ENCODE measurements at places on chromosomes 1 and 21. TPM values are rescaled to one million over a fixed set of nuclear protein-coding genes. Genes with fewer than 3 reads are reported as not detected.

- no peaks in the 10 kb centered on the region for H3K4me1 ChIP-seq
- H3K27me3 ChIP-seq: no peaks in the 10 kb centered on the region
- H3K36me3 ChIP-seq: no peaks in the 10 kb centered on the region
These were observed 151.2 kb upstream of the TNR start for GRCh38 chr1:175894581-175894980.

DNA sequence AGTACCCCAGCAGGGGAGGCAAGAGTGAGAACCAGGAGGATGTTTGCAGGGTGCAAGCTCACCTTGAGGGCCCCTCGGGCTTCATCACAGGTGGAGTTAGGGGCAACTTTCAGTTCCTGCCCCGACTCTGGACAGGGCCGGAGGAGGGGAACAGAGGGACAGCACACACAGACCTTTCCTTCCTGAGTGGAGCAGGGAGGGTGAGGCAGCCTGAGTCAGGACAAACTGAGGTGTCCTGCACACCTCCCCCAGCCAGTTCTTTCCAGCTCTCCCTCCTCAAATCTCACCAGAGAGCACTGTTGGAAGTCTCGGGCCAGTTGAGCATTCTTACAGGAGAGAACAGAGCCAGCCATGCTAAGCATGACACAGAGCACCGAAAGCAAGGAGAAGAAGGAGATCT lies 1.5 kb downstream of the ENTREP3 start:
- H3K4me3 ChIP-seq: no peak overlapping the region
- no peaks in the 10 kb centered on the region for H3K27me3 ChIP-seq
- H3K36me3 ChIP-seq: peaks cover 2% of the 10 kb centered on the region
- no peak overlapping the region for H3K27ac ChIP-seq
- no peak for DNase-seq

- no peaks in the 10 kb centered on the region for H3K36me3 ChIP-seq
- H3K27me3 ChIP-seq: no peaks in the 10 kb centered on the region
- H3K4me1 ChIP-seq: no peaks in the 10 kb centered on the region
- peak; percentile 93 for DNase-seq
These were observed 26.2 kb upstream of the EPHA2 start for GRCh38 chr1:16181887-16182719.

DNA sequence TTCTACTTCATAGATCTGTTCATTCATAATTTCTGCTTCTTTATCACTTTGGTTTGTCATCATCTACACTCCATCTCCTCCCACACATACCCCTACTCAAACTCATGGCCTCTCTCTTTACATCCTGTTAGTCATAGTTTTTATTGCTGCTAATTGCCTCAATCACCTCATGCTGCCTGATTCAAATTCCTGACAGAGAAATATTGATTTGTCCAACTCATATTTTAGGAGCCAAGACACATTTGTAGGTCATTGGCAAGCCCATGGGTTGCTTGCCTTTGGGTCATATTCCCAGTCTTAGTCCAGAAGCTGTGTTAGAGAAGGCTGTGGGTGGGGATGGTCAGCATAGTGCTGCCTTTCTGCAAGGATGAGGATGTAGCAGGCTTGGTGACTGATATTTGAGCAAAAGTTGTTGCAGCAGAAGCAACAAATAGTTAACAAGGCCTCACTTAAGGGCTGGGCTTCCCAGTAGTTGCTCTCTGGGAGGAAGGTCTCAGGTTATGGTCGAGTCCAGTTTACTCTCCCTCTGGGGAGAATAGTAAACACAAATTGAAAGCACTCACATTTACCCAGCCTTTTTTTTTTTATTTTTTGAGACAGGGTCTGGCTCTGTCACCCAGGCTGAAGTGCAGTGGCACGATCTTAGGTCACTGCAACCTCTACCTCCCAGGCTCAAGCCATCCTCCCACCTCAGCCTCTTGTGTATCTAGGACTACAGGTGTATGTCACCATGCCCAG lies 22.4 kb upstream of the EPS15 start:
- no peak for DNase-seq
- H3K36me3 ChIP-seq: no peaks in the 10 kb centered on the region
- H3K4me1 ChIP-seq: no peaks in the 10 kb centered on the region

- no peaks in the 10 kb centered on the region for H3K4me1 ChIP-seq
- no peak for DNase-seq
- no peaks in the 10 kb centered on the region for H3K27me3 ChIP-seq
These were observed 16.8 kb downstream of the ADGRB2 start for GRCh38 chr1:31747304-31747703.

GRCh38 chr21:36791180-36791579 lies 92.3 kb downstream of the SIM2 start:
- no peak for DNase-seq
- H3K27ac ChIP-seq: no peak overlapping the region
- no peaks in the 10 kb centered on the region for H3K36me3 ChIP-seq
- no peaks in the 10 kb centered on the region for H3K4me1 ChIP-seq
- no peaks in the 10 kb centered on the region for H3K27me3 ChIP-seq

DNA sequence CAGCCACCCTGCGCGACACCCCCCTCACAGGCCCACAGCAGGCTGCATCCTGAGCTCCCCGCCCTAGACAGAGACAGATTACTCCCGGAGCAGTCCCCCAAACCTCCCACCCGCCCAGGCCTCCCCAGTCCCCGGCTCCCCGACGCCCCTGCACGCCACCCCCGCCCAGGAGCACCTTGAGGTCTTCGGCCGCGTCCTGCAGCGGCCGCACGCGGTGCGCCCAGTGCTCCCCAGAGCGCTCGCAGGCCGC lies 731 bp downstream of the TRIM11 start:
- peak overlapping the region; percentile 61 for H3K4me3 ChIP-seq
- H3K27ac ChIP-seq: no peak overlapping the region
- H3K36me3 ChIP-seq: no peaks in the 10 kb centered on the region
- no peaks in the 10 kb centered on the region for H3K4me1 ChIP-seq
- no peaks in the 10 kb centered on the region for H3K27me3 ChIP-seq
- peak; percentile 77 for DNase-seq

DNA sequence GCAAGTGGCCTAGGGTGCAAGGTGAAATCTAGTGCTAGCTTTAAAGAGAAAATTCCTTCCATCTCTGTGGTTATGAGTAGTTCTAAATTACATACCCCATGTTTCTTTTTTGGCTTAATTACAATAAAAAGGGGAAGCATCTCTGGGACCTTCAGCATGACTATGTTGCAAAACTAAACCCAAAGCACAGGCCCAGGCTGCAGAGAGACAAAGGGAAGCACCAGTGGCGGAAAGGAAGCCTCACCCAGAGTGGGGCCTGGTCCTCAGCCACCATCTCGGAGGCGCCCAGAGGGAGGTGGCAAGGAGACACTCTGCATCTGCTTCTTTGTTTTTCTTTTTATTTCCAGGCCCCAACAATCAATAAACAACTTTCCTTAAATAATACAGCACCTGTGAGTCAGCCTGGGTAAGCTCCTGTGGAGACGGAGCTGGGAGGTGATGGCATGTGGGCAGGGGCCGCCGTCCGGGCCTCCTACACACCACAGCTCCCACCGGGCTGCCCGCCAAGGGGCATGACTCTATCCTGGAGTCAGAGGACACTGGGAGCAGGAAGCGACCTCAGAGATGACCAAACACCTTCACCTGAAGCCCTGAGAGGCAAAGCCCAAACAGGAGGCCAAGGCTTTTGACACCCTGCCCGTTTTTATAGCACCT lies 21.7 kb downstream of the ITPKB start:
- DNase-seq: no peak
- H3K4me1 ChIP-seq: no peaks in the 10 kb centered on the region
- H3K27me3 ChIP-seq: no peaks in the 10 kb centered on the region
- H3K4me3 ChIP-seq: no peak overlapping the region
- H3K36me3 ChIP-seq: no peaks in the 10 kb centered on the region

- H3K4me1 ChIP-seq: no peaks in the 10 kb centered on the region
- no peaks in the 10 kb centered on the region for H3K36me3 ChIP-seq
- H3K27me3 ChIP-seq: no peaks in the 10 kb centered on the region
- H3K27ac ChIP-seq: peak overlapping the region; percentile 5
These were observed 73.2 kb downstream of the BCAR3 start for GRCh38 chr1:93608187-93609109.

DNA sequence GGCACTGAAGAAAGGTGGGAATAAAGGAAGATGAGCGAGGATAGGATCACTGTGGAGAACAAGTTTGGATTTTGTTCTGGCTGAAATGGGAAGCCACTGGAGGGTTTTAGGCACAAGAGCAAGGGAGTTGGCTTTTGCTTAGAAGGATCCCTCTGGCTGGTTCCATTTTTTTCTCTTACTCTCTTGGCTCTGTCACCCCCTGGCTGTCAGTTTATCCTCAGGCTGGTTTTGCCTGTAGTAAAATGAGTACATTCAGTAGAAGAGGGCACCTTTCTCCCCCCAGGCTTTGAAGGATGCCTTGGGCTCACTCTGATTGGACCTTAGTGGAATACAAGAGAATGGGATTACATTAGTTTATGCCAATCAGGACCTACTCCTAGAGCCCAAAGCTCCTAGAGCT lies 17.1 kb downstream of the CACHD1 start:
- no peaks in the 10 kb centered on the region for H3K4me1 ChIP-seq
- no peaks in the 10 kb centered on the region for H3K36me3 ChIP-seq
- no peak overlapping the region for H3K27ac ChIP-seq

DNA sequence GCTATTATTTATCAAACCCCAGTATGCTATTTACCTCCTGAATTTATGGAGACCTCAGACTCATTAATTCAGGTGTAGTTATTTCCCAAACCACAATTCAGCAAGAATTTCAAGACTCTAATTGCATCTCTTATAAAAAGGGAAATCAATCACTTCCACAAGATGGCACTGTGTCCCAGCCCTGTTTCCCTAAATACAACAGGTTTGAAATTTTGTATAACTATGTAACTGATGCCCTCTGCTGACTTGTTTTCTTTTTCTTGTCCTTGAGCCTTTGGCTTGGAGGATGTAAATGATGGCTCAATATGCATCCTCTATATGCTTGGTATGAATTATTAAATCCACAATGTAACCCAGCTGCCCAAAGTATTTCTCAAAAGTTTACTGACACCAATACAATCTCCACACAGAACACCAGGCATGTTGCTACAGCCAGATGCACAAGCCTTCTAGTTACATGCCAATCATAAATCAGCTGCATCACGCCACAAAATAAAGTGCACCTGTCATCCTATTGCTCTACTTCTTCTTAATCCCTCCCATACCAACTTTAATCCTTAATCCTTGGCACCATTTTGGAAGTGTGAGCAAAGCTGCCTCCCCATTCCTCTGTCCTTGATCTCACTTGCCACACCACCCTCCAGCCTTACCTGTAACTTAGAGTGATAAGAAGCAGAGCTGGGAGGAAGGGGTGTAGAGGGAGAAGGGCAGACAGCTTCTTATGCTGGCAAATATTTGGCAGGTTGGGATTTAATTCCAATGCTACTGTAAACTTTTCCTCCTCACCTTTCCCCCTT lies 9.0 kb downstream of the C1orf105 start:
- no peak overlapping the region for H3K27ac ChIP-seq
- peaks cover 2% of the 10 kb centered on the region for H3K4me1 ChIP-seq
- H3K4me3 ChIP-seq: no peak overlapping the region
- no peaks in the 10 kb centered on the region for H3K27me3 ChIP-seq
- DNase-seq: no peak
- no peaks in the 10 kb centered on the region for H3K36me3 ChIP-seq

DNA sequence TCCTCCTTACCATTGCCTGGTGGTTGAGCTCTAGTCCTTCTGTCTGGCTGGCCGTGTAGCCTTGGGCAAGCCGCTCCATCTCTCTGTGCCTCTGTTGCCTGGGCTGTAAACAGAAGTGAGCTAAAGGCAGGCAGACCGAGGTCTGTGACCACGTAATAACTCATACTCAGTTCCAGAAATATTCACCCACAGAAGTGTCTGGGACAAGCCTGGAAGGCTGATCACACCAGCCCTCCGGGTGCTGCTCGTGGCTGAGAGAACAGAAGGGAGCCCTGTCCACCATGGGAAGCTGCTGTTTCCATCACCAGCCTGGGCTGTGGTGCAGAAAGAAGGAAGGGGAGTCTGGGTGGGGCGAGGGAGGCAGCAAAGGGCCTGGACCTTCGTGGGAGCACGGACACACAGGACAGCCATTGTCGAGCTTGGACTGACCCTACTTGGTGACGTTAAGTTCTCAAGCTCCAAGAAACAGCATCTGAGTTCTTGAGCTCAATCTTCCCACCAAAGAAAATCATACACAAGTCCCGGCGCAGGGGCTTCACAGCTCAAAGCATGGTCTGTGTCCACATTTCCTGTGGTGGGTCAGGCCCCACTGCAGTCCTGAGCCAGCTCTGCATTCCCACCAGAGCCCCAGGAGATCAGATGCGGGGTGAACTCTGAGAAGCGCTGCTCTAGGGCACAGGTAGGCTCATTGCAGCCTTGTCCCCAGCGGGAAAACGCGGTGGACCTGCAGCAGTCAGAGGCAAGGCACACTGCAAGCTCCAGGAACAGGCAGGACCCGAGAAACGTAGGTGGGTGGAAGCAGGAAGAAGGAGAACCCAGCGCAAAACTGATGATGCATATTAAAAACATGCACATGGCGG lies 61.8 kb downstream of the RUNX3 start:
- H3K4me3 ChIP-seq: no peak overlapping the region
- H3K27me3 ChIP-seq: no peaks in the 10 kb centered on the region
- no peaks in the 10 kb centered on the region for H3K4me1 ChIP-seq
- DNase-seq: peak; percentile 54
- no peaks in the 10 kb centered on the region for H3K36me3 ChIP-seq
- H3K27ac ChIP-seq: no peak overlapping the region

DNA sequence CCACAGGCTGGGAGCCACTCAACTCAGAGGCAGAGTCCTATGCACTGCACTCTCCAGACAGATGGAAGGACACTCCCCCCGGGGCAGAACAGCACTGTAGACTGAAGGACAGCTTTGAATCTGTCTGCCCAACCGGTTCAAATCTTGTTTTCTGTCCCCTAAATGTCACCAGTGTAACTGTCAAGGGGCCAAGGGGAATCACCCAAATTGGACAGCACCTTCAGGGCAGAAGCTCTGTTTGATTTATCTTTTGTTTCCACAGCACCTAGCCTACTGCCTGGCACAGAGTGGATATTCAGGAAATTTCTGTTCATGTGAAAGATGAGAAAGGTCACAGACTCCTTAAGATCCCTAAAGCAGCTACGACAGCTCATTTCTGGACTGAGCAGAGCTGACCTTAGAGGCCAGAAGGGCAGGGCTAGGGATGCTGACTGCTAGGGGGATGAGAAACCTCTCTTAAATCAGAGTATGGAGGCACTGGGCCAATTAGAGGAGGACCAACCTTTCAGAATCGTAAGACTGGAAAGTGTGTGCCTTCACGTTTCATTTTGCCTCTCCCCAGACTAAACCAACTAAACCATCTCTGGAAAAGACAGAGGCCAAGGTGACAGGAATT lies 41.0 kb downstream of the ITPKB start:
- DNase-seq: no peak
- no peaks in the 10 kb centered on the region for H3K36me3 ChIP-seq
- no peaks in the 10 kb centered on the region for H3K27me3 ChIP-seq
- H3K27ac ChIP-seq: no peak overlapping the region

- H3K27ac ChIP-seq: no peak overlapping the region
- no peaks in the 10 kb centered on the region for H3K27me3 ChIP-seq
- no peaks in the 10 kb centered on the region for H3K4me1 ChIP-seq
- DNase-seq: no peak
- H3K36me3 ChIP-seq: no peaks in the 10 kb centered on the region
- no peak overlapping the region for H3K4me3 ChIP-seq
These were observed 16.8 kb downstream of the E2F2 start for GRCh38 chr1:23514111-23514679.

Gene SLC9A1
- total RNA-seq: 17.6 TPM

Gene DENND2D
- 12.3 TPM for total RNA-seq

Gene SYTL1
- 3.7 TPM for total RNA-seq

Gene GBP6
- total RNA-seq: not detected

Gene DEPDC1
- total RNA-seq: not detected
